IPS DF 6.9 (cell line): ENCODE measurements at places on chromosomes 5 and 9.
A peak's percentile ranks its signal among the peaks of the same experiment; 100 is the strongest.

DNA sequence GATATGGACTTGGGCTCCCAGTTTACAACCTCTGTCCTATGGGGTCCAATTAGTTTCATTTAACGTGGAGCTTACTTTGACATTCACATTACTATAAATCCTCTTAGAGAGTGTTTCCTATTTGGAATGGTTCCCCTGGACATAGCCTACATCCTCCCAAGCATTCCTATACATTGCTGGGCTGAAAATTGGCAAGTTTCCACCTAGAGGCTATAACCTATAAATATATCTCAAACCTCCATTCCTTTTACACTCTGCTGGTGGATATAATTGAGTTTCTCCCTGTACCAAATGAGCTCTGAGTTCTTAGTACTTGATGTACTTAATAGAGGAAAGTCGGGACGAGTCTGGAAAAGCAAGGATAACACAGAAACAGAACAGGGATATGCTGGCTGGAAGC, 172.8 kb downstream of the ASTN2 start:
- DNase-seq, result no peak

DNA sequence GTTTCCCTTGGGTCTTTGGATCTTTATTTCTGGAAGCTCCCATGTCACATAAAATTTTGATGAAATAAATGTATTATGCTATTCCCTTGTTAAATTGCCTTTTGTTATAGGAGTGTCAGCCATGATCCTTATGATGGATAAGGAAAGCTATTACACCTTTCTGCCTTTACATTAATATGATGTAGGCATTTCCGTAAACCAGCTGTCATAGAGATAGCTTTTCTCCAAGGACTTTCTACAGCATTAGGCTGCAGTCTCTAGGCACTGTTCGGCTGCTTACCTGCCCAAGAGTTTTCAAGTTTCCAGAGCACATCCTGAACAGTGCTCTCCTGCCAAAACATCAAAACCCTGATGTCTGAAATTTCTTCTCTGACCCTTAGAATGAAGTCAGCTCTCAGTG, 87.4 kb downstream of the HAPLN1 start:
- DNase-seq, result no peak

GRCh38 chr5:5384660-5385330, 37.7 kb upstream of the ICE1 start:
- no peak for DNase-seq

GRCh38 chr9:20225826-20226225, 396.5 kb downstream of the MLLT3 start:
- DNase-seq, result no peak

- no peak for DNase-seq
Measured at GRCh38 chr9:74120470-74120869, 376.7 kb upstream of the RORB start.

GRCh38 chr5:145825751-145826180, 9.4 kb downstream of the PRELID2 start:
- DNase-seq, result no peak

GRCh38 chr5:157059093-157059539, at the start of gene HAVCR1:
Gene HAVCR1, minus strand, starts transcription at chr5:157059116. Its CDS starts 1,173 bp downstream, at chr5:157057943.
- DNase-seq, result no peak

DNA sequence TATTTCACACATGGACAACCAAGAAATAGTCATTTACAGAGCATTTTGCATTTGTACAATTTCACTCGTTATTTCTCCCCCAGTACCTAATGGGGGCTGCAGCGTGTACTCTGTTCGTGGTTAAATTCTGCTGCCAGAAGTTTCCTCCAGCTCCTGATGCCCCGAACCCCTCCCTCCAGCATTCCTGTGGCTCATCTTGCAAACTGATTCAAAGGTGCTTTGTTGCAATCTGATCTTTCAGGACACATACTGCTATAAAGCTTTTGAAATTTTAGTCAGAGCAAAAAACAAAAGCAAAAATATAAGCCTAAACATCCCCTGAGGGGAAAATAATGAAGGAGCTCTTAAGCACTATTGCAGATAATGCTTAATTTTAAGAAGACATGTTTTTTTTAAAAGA, 27.7 kb downstream of the UBLCP1 start:
- DNase-seq, result no peak

DNA sequence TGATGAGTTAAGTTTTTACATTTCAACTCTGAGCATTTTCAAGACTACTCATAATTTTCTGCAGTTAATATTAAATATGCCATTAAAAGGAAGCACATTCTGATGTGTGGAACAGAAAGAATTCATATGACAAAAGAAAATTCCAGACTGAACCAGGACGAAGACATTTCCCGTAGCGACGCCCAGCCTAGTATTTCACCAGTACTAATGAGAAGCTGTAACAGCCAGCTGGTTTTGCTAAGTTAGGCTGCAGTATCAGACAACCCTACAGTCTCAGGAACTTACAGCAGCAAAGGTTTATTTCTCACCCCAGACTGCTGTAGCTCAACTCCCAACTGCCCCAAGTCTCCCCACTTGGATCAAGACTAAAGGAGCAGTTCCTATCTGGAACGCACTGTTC, 91.6 kb downstream of the TMEM174 start:
- DNase-seq, result no peak

DNA sequence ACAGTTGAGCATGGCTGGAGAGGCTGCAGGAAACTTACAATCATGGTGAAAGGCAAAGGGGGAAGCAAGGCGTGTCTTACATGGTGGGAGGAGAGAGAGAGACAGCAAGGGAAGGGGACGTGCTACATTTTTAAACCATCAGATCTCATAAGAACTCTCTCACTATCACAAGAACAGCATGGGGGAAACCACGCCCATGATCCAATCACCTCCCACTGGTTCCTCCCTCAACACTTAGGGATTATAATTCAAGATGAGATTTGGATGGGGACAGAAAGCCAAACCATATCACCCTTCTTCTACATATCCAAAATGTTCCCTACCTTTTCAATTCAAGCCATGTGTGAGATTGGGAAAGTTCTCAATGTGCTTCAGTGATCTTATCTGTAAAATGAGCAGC, 22.9 kb upstream of the GLRX start:
- DNase-seq, result no peak

- peak; percentile 29 for DNase-seq
Measured at GRCh38 chr9:83062651-83063527, at the start of gene RASEF. Gene RASEF, minus strand, starts transcription at chr9:83063142. Its CDS starts 275 bp downstream, at chr9:83062867.

GRCh38 chr9:112187404-112187803, 12.3 kb upstream of the SUSD1 start:
- no peak for DNase-seq

- DNase-seq, result no peak
Measured at GRCh38 chr5:14449052-14449661, 132.4 kb upstream of the OTULINL start.

GRCh38 chr5:141933151-141933550, 9.5 kb downstream of the DELE1 start:
- DNase-seq, result no peak

GRCh38 chr5:119752921-119753886, 123.8 kb downstream of the FAM170A start:
- DNase-seq, result no peak

- DNase-seq, result no peak
Measured at GRCh38 chr9:118734696-118735095, 634.5 kb downstream of the BRINP1 start.

DNA sequence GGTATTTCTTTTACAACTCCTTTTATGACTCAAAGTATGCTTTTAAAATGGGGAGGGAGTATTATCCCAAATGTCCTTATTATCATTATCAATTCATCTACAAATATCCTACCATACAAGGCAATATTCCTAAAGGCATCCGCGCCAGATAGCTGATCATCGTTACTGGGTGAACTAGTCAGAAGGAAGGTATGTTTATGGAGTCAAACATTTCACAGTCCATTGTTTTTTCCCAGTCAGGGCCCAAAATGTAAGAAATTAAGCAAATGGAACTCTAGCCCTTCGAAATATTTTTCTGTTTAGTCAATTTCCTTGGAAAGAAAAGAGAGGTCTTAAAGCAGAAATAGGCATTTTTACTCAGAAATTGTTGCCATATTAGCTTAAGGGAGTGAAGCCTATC, 188.5 kb upstream of the CCNG1 start:
- no peak for DNase-seq

- no peak for DNase-seq
Measured at GRCh38 chr5:116409591-116410296, 164.9 kb downstream of the SEMA6A start.

DNA sequence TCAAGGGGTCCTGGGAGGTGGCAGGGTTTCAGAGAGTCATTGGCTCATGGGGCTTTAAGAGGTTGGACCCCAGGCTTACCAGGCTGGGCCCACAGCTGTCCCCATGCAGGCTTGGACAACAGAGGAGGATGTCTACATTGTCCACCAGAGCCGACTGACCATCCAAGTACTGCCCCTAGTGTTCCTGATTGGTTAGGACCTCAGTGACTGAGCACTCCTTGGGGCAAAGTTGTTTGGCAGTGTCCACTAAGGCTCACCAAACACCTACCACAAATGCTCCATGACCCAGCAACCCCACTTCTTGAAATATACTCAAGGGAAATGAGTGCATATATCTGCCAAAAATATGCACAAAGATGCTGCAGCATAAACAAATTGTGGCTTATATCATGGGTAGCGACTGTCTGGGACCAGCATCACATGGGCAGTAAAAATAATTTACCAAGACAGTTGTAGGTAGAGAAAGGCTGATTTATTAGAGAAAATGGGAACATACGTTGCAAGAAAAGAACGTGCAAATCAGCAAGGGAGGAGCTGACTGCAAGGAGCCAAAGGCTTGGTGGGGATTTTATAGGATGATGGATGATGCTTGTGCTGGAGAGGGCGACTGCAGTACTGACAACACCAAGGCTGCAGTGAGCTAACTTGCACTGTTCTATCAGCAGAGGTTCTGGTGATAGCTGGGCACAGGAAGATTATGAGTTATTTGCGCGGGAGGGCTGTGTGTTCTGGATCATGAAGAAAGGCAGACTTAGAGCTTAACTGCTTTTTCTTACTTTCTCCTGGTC, 265.2 kb downstream of the GADD45G start:
- no peak for DNase-seq

GRCh38 chr9:10785255-10785654, 172.5 kb upstream of the PTPRD start:
- no peak for DNase-seq

DNA sequence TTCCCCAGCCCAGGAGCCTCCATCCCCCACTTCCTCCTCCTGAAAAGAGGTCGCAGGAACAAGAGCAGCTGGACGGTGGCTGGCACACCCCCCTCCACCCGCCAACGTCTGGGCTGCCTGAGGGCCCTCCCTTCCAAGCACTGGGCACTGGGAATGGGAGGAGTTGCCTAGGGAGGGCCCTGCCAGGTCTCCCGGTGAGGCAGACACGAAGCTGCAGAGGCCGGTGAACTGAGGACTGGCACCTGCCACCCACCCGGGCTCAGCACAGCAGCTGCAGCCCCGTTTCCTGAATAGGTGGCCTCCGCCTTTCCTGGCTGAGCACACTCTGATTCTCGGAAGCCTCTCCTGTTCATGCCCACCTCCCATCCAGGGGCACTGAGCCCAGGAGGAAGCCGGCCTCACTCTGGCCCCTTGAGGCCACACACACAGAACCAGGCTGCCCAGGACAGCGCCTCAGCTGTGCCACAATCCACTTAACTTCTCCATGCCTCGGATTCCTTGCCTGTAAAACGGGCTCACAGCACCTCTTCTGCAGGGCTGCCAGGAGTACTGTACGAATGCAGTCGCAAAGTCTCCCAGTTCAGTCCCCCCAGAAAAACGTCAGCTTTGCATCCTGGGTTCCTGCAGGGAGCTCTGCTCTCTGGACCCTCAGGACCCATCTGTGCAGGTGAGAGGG, 1.3 kb downstream of the NPDC1 start:
- DNase-seq, result no peak

- DNase-seq, result no peak
Measured at GRCh38 chr5:155053501-155053900, 39.9 kb downstream of the KIF4B start.

DNA sequence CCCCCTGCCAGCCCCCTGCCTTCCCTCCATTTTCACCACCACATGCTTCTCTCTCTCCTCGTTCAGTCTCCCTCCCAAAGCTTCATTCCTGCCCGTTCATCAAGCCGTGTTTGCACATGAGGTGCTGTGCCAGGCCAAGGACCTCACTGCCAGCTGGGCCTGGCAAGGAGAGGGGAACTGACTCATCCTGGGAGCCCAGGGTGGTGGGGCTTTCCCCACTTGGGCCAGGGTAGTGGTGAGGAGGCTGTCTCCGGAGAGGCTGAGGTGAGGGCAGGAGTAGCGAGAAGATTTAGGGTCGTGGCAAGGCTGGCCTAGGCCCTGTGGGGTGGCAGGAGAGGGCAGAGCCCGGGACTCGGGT, 30.4 kb upstream of the NOTCH1 start:
- no peak for DNase-seq

- no peak for DNase-seq
Measured at GRCh38 chr9:104951487-104951886, 23.5 kb upstream of the ABCA1 start.

GRCh38 chr5:18236386-18236785, 602.1 kb downstream of the TAF11L14 start:
- DNase-seq, result no peak

GRCh38 chr5:55021410-55021809, 2.6 kb upstream of the GZMK start:
- DNase-seq, result no peak

- DNase-seq, result no peak
Measured at GRCh38 chr5:4832471-4832870, 307.7 kb upstream of the ADAMTS16 start.

GRCh38 chr5:1702318-1702717, 97.3 kb downstream of the MRPL36 start:
- DNase-seq, result no peak

DNA sequence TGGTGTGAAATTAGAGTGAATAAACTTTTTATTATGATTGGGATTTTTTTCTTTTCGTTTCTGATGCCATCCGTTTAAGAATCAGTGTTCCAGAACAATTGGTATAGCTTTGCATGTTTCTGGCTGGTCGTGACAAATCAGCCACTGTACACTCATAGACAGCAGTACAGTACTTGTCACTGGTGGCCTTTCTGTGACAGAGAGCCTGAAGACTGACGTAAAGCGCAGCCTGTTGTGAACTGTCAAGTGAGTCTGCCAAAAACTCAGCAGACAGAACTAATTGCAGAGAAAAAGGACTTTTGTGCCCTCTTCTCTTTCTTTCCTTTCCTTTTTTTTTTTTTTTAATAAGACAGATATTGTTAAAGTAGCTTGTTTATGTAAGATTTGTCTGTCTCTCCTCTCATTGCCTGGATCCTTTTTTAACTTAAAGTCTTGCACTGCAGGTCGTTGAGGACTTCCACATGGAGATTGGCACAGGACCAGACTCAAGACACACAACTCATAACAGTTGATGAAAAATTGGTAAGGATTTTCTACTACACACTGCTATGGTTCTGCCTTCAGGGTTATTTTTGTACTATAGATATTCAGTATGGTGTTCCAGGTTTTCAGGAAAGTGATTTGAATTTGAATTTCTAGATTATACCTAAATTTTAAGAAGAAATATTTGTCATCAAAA, 42.7 kb downstream of the NDUFS4 start:
- no peak for DNase-seq

- no peak for DNase-seq
Measured at GRCh38 chr9:36158122-36158521, 11.1 kb upstream of the CCIN start.

DNA sequence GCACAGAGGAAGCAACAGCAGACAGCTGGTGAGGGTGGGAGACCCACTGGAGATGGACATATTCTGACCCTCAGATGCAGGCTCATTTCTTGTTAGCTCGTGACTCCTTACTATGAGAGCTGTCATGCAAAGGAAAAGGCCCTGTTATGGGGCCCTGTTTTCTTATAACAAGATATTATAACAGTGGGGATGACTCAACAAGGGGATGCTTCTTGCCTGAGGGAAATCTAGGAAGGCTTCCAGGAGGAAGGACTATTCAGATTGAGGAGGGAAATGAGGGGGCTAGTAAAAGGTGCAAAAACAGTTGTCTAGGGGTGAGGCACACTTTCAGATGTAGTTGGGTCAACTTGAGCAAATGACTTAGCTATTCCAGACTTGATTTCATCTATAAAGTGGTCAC, 83.0 kb downstream of the DAB2IP start:
- no peak for DNase-seq
